CD4-positive, alpha-beta T cell treated with Interferon alpha-2 for 1 hour (primary cell): ENCODE measurements at places on chromosomes 3 and 15.

- DNase-seq: no peak
Observed at GRCh38 chr3:150483226-150483625, 63.1 kb downstream of the SERP1 start.

DNA sequence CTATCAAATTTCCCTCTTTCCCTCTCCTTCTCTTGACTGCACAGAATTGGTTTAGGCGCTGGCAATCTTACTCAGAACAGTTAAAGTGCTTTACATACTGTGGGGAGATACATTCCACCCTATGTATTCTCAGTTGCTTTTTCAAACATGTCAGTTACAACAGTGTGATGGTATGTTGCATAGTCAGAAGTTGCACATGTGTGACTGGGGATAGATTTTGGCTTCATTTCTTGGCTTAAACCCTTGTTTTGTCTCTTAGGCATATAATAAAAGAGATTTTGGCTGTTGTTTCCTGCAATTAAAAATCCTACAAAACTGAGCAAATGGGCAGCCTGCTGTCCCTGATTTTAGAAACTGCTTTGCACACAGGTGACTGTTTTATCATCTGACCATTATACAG lies 86.7 kb downstream of the PIK3R4 start:
- DNase-seq: no peak

DNA sequence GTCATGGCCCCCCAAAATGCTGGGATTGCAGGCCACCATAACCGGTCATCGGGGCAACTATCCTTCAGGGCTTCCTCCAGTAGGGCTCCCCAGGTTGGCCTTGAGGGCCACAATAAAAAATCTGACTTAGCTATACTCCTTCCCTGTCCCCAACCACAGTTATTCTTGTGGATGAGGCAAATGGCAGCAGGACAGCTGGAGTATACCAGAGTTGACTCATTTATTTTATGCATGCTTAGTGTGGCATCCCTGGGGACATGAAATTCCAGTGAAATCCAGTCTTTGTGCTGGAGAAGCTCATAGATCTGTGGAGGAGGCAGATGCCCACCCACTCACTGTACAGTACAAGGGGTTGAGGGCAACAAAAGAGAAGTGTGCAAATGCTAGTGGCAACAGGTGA lies 109.5 kb downstream of the RORA start:
- no peak for DNase-seq

- no peak for DNase-seq
Observed at GRCh38 chr15:67465196-67465952, 55.6 kb upstream of the C15orf61 start.

DNA sequence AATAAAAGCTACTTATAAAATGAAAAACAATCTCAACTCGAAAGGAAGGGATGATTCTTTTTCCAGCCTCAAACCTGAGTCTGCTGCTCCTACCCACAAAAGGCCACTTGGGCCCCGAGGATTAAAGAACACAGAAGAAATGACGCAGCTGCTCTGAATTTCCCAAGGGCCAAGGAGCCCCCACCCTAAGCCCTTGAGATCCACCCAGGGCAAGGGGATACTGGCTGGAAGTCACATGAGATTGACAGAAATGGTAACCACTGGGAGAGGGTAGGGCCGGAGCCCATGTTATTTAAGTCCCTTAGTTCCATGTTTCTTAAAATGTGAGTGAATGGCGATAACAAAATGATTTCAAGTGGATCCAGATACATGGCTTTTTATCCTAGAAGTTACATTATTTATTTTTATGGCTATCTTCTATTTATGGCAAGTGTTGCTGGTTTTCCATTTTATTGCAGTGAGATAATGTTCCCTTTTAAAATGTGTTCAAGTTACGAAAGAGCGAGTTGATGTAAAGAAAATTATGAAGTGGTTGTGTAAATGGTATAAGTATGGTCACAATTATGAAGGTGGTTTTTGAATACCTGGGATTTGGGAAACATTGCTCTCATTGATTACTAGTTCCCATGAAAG lies 16.8 kb downstream of the IGDCC4 start:
- DNase-seq: no peak

- DNase-seq: peak; percentile 70
Observed at GRCh38 chr3:42247576-42248027, 18.4 kb downstream of the CCK start.

DNA sequence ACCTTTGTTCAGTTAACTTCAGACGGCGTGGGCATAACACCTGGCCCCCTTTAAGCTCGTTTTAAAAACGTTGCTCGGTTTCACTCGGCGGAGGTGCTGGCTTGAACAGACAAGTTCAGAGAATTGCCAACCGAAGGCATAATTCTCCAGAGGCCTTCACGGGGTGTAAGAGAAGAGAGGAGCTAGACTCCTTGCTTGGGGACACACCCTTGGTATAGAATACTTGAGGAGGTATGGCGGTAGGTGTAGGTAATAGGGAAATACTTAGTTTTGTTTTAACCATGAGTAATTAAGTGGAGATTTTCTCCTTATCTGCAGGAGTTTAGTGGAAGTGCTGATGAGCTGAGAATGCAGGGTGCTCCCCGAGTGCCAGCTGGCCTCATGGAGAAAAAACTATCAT lies 921 bp downstream of the FBXL2 start:
- no peak for DNase-seq

GRCh38 chr3:3927198-3927597 lies 128.0 kb downstream of the LRRN1 start:
- DNase-seq: no peak

- DNase-seq: no peak
Observed at GRCh38 chr15:80637747-80638146, 57.4 kb upstream of the ABHD17C start.

- DNase-seq: peak; percentile 56
Observed at GRCh38 chr15:68924866-68925560, 5.3 kb upstream of the SPESP1 start.

- DNase-seq: no peak
Observed at GRCh38 chr3:184608209-184608608, 46.6 kb downstream of the EPHB3 start.

DNA sequence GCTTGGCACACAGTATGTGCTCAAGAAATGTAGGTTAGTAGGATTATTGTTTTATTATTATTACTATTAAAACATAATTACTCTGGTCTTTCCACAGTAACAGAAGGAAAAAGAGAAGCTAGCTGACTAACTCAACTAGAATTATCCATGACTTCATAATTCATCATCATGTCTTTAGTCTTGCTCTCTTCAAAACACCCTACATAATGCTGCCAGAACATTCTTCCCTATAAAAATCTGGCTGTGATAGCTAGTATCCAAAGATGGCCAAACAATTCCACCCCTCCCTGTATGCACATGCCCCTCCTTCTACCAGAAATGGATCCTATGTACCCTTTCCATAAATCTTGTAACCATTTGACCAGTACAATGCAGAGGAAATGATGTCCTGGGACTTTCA lies 48.8 kb upstream of the SRGAP3 start:
- no peak for DNase-seq

DNA sequence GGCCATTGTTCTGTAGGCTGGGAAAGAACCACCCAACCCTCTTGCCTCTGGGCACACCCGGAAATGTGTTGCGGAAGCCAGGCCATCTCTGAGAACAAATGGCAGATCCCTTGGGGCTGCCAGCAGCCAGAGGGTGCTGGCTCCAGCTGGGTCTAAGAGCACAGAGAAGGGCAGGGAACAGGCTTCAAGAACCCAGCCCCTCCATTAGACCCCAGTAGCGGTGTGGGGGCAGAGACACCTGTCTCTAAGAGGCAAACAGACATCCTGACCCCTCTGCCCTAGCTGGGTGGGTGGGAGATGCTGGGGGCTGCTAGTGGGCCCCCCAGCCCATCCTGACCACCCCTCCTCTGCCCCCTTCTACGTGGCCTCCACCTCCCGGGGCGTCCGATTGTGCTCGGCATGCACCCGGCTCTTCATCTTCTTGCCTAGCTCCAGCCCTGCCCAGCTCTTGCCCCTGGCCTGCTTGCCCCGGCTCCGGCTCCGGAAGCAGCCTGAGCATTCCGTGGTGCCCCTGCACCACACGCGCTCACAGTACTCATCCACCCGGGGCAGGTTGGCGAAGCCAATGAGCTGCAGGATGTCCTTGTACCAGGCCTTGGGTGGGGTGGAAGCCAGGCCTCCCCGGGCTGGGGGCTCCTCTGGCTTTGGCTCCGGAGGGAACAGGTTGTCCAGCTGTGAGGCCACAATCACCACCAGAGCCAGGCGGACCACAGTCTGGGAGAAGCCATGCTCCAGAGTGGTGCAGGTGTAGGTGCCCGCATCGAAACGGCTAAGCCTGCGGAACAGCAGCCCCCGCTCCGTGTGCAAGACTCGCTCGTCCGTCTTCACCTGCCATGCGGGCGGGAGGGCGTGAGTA lies 9.4 kb downstream of the SEMA3G start:
- DNase-seq: no peak

- DNase-seq: peak; percentile 24
Observed at GRCh38 chr3:134357914-134358811, 16.1 kb downstream of the AMOTL2 start.

- no peak for DNase-seq
Observed at GRCh38 chr3:172803489-172803888, 53.0 kb downstream of the ECT2 start.

GRCh38 chr3:165770781-165771180 lies 66.4 kb downstream of the BCHE start:
- DNase-seq: no peak

DNA sequence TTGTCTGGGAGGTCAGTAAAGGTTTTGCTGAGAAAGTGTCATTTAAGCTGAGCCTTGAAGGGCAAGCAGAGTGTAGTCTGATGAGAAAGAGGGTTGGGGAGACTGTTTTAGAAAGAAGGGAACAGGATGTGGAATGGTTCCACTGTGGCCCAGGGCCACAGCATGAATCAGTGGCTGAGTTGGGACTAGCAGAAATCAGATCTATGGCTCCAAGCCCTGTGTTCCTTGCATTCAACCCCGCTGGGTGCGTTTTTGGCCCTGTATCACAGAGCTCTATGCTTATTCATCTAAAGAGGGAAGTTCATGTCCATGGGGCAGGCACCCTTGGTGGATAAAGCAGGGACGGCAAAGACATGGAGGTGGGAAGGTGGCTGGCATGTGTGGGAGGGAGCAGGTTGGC lies 151.3 kb downstream of the CACNA1D start:
- no peak for DNase-seq

DNA sequence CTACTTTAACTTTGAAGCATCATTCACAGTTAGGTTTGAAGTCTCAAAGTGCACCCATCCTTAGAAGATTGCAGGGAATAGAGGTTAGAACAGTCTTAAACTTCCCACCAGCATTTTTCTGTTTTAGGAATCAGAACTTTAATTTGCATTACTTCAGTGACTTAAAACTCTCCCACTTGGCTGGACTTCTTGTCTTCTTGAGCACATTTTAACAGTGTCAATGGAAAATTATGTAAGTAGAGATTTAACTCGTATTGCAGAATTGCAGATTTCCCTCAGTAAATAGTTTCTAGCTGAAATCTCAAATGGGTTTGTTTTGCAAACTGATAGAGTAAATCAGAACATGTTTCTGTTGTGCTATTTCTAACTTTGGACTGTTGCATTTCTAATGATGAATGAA lies 369.6 kb downstream of the OTOL1 start:
- no peak for DNase-seq

GRCh38 chr15:25759421-25759820 lies 103.7 kb downstream of the ATP10A start:
- no peak for DNase-seq

DNA sequence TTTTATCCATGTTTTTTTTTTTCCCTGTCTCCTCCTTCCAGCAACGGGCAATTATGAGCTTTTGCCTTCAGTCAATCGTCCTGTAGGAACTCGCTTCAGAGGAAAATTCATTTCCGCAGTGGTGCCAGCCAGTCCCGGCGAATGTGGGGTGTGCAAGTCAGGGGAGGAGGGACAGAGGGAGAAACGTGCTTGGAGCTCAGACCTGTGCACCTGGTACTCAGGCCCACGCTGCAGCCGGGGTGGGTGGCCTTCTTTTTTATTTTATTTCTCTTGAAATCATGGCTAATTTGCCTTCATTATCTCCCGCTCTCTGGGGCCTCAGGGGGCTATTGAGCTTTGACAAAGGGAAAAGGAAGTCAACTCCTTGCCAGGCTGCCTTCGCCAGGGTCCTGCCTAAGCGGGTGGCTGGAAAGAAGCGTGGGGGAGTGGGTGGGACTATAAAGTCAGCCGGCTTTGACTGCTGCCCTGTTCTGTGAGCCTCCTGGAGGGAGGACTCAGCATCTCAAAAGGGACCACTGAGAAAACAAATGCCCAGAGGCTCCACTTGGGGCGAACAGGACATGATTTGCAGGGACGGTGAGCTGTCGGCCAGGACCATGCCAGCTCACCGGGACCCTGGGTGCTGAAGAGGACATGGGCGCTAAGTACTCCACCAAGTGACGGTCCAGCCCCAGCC lies 5.5 kb downstream of the GRIP2 start:
- no peak for DNase-seq

DNA sequence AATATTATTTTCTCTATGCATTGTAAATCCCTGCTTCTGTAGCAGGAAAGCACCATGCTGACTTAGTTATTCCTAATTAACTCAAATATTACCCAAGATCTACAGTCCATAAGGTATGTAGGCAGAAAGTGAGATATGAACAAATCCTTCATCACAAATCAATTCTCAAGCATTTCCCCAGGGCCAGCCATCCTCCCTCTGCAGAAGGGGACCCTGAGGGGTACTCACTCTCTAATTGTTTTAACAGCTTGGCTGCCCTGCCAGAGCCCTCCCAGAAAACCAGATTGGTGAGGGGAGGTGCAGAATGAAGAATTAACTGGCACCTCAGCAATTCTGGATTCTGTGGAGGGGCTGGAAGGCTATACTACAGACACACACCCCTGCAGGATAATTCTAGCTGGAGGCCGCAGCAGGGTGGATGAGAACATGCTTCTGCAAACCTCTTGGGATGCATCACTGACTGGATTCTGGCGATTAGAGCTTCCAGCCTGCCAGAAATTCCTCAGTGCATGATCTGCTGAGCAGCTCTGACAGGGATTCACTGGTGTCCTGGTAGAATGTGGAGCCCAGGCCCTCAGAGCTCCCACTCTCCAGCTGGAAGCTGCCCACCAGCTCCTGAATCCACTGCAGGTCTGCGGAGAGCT lies 88.6 kb upstream of the HERC1 start:
- no peak for DNase-seq

GRCh38 chr3:57152151-57153143 lies 12.7 kb downstream of the IL17RD start:
- DNase-seq: no peak

DNA sequence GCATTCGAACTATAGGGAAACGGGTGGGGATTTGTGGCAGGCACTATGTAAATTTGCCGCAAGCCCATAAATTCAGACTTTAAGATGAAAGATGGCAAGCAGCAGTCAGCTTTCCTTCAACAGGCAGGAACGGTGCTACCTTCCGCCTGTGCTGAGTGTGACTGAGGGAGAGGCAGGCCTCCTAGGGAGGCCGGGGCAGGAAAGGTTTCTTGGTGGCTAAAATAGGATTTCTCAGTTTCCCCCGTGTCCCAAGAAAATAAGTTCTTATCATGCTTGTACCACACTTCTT lies 12.5 kb downstream of the FLNB start:
- DNase-seq: no peak

GRCh38 chr3:45211466-45212094 lies 14.5 kb downstream of the TMEM158 start:
- DNase-seq: no peak

DNA sequence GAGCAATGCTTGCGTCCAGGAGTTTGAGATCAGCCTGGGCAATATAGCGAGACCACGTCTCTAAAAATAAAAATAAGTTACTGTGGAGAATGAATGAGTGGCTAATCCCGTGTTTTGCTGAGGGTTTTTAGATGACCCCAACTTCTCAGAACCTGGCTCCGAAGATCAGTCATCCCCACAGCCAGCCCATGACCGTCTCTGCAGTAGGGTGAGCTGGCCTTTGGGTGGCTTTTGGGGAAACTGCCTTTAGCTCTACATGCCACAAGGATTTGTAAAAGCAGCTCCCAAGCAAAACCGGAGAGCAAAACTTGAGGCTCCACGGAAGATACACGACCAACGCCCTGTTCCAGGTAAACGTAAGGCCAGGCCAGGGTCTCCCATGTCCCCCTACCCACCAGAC lies 39.2 kb upstream of the TFRC start:
- DNase-seq: no peak
